ENCODE measurements at places on chromosomes 13 and 19.

GRCh38 chr13:76522083-76522755 lies 364.0 kb downstream of the KCTD12 start:
- DNase-seq = no peak

GRCh38 chr19:58558066-58558622 lies at the start of gene UBE2M:
UBE2M (minus strand) TSS chr19:58558611; CDS start chr19:58558381, 230 bp downstream.
- DNase-seq = no peak

DNA sequence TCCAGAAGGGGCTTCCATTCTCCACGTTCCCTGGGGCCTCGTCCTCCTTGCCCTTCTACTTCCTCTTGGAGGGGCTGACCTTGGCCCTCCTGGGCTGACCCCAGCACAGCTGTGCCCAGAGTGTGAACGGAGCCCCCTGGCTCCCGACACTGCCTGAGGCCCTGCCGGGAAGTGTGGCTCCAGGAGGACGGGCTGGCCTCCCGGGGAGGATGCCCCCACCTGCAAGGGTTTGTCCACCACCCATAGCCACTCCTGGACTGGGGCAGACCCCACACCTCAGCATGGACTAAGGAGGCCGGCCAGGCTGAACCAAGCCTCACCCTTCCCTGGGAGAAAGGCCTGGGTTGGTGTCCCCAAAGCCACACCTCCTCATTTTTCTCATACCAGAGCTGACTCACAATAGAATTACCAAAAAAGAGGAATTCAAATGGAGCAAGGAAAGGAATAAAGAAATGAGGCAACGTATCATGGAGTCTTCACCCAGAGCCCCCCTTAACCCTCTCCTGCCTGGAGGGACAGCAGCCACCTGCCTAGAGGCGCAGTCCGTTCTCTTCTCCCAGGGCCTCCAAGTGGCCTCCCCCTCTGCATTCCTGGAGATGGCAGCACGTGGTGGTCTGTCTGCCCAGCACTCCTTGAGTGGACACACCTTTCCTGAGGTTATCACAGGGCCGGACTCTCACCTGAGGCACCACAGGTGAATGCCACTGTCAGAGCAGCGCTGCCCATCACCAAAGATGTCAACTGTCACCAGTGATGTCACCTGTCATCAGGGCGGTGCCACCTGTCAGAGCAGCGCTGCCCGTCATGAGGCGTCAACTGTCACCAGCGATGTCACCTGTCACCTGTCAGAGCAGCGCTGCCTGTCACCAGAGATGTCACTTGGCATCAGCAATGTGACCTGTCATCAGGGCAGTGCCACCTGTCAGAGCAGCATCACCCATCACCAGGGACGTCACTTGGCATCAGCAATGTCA lies 3.1 kb upstream of the C13orf46 start:
- DNase-seq = no peak

- no peak for DNase-seq
These were observed 37.5 kb downstream of the C13orf46 start for GRCh38 chr13:113936166-113936965.

GRCh38 chr13:35496006-35496405 lies 19.5 kb upstream of the MAB21L1 start:
- DNase-seq = no peak

DNA sequence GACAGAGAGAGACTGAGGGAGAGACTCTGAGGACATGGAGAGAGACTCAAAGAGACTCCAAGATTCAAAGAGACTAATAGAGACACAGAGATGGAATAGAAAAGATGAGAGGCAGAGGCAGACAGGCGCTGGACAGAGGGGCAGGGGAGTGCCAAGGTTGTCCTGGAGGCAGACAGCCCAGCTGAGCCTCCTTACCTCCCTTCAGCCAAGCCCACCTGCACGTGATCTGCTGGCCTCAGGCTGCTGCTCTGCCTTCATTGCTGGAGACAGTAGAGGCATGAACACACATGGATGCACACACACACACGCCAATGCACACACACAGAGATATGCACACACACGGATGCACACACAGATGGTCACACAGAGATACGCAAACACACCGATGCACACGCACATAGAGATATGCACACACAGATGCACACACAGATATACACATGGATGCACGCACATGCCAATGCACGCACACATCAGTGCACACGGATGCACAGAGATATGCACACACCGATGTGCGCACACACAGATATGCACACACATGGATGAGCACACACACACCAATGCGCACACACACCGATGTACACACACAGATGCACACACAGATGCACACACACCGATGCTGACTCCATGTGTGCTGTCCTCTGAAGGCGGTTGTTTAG lies 3.3 kb upstream of the F10 start:
- DNase-seq = no peak

- DNase-seq = no peak
These were observed 2.5 kb downstream of the KLK11 start for GRCh38 chr19:51023946-51024345.

DNA sequence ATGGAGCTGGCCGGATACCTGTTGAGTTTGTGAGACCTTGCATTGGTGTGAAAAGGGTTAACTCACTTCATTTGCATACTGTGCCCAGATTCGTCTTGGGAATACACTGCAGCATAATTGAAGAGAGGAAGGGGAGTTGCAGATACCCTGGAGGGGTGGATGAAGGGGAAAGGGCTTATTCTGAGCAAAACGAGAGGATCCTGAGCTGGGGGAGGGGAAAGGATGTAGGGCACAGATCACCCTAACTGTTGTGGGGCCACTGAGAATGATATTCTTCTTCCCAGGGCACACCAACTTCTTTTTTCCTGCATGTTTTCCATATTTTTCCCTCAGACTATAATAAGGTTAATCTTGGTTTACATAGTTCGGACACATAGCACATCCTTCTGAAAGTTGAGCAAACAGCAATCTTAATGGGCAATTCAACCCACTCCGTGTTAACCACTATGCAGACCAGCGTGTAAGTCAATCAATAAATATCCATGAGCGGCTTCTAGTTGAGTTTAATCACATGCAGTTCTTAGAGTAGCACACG lies 11.7 kb upstream of the PTPRS start:
- no peak for DNase-seq

- DNase-seq = no peak
These were observed 2.0 kb upstream of the ZBTB45 start for GRCh38 chr19:58521651-58522050.

GRCh38 chr19:3249408-3249807 lies 24.9 kb downstream of the CELF5 start:
- DNase-seq = no peak

DNA sequence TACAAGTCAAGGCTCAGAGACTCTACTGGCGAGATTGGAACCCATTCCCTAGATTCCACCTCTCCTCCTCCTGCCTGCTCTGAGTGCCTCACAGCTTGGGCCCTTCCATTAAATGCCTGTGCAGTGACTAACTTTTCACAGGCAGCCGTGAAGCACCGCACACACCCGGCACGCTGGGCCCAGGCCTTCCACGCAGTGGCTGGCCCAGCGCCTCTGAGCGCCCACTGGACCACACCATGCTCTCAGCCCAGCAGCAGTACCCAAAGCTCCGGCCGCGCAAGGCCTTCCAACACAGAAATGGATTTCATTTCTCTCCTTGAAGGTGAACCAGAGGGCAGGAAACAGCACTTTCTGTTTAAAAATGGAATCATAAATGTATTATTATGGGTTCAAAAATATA lies 26.0 kb downstream of the RAB20 start:
- DNase-seq = no peak

DNA sequence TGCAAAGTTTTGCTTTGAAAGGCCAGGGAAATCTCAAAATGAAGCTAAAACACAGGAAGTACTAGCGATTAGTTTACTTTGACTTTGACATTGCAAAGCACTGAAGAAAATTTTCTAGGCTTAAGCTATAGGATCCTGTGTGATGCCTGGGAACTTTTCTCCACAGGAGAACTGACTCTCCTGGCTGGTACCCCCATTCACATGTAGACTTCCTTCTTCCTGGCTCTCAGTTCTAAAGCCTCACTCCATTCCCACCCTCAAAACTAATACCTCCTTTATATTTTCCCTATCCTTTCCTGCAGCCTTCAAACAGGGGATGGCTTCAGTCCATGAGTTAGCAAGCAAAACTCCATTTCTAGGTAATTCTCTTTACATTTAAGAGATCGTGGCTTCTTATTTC lies 189.5 kb downstream of the SLITRK1 start:
- DNase-seq = no peak

GRCh38 chr19:47323872-47324271 lies 8.1 kb upstream of the C5AR2 start:
- no peak for DNase-seq

- no peak for DNase-seq
These were observed 37.1 kb downstream of the LACC1 start for GRCh38 chr13:43916828-43917227.

DNA sequence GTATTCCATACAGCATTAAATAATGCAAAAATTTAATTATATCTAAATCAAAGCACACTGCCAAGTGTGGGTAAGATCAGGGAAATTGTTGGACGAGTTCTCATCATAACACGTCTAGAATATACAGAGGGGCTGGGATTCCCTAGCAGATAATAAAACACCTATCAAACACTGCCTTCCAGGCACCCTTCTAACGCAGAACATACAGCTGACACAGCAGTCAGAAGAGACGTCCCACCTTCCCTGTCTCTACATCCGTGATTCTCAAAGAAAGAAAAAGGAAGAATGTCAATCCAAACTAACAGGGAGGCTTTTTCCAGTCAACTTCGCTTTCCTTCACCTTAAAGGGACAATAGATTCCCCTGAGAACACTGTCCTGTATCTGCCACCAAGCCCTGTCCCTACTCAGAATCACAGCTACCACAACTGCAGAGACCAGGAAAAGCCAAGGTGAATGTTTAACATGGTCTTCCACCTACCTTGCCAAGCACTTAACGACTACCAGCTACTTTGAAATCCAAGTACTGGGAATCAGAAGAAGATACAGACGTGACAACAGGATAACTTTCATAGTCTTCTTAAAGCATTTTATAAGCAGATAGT lies 38.5 kb downstream of the TBC1D4 start:
- DNase-seq = no peak

GRCh38 chr13:76406243-76406642 lies 480.0 kb downstream of the KCTD12 start:
- no peak for DNase-seq

- no peak for DNase-seq
These were observed 6.5 kb downstream of the RASAL3 start for GRCh38 chr19:15457701-15458484.

- DNase-seq = no peak
These were observed 8.1 kb upstream of the BCL3 start for GRCh38 chr19:44740351-44740824.

- no peak for DNase-seq
These were observed 25.7 kb downstream of the CHAMP1 start for GRCh38 chr13:114339857-114340534.

GRCh38 chr13:108451121-108451520 lies 178.3 kb upstream of the MYO16 start:
- DNase-seq = no peak

- DNase-seq = no peak
These were observed 1.8 kb downstream of the NCAN start for GRCh38 chr19:19213426-19214158.

GRCh38 chr19:19186742-19187141 lies 5.2 kb downstream of the BORCS8 start:
- DNase-seq = no peak

GRCh38 chr13:112748947-112749735 lies 59.3 kb downstream of the ATP11A start:
- peak; percentile 68 for DNase-seq

GRCh38 chr13:94154367-94154766 lies 325.1 kb downstream of the DCT start:
- DNase-seq = peak; percentile 35

DNA sequence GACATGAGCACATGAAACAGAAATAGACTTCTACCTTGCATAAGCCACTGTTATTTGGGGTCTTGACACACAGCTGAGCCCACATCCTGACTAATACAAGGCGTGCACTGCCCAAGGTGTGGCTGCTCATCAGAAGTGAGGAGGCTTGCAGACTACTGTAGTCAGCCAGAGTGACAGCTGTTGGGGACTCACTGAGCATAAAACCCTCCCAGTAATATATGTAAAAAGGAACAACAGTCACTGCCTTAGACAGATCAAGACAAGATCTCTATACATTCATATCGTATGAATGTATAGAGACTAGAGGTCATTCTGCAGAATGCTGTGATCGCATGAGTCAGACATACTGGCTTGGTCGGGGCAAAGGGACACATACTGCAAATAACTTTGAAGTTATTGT lies 4.1 kb upstream of the C1QTNF9B start:
- no peak for DNase-seq

DNA sequence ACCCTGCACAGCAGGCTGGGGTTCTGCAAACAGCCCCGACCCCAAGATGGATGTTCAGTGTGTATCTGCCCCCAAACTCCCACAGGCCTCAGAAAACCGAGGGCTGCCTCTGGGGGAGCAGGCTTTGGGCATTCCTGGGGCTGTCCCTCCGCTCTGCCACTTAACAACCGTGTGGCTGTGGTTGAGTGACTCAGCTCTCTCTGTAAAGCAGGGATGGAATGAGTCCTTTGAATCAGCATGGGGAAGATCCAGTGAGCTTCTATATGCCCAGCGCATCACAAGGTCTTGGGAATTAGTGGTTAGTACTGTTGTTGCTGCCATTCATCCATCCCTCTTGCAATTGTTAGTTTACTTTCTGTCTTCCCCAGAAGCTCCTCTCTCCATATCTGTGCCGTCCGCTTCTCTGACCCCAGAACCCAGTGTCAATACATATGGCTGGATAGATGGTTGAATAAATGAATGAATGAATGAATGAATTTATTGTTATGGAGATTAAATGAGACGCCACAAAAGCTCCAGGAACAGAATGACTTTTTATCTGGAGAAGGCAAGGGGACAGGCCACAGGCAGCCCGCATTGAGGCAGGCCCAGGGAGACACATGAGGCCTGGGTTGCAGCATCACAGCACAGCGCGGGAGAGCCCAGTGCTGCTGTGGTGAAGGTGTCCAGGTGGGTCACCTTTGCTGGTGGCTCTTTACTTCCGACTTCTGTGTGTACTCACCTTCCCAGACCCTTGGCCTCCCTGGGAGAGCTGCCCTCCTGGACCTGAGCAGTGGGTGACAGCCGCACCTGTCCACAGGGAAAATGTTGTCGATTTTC lies 89.2 kb downstream of the RGCC start:
- DNase-seq = no peak

- no peak for DNase-seq
These were observed 270.0 kb downstream of the SLITRK6 start for GRCh38 chr13:85529218-85529594.

Data from nucleus accumbens (tissue), 56 donors.